ENCODE measurements at places on chromosomes 1 and 21.

DNA sequence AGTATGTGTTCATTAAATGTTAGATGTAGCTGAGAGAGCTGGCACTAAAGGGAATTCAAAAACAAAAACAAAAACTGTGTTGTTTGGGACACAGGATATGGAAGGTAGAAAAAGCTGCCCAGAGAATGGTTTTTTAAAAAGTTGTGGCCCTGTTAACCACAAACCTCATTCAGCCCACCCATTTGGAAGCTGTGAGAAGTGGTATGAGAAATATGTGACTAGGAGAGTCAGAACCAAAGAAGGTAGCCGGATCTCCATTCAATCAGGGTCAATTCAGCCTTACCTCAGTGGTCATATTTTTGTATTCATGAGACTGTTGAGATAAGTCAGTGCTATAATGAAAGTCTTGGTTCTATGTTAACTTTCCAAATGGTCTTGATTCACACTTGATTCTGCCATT is 29.8 kb upstream of the CACYBP start:
- DNase-seq: no peak

DNA sequence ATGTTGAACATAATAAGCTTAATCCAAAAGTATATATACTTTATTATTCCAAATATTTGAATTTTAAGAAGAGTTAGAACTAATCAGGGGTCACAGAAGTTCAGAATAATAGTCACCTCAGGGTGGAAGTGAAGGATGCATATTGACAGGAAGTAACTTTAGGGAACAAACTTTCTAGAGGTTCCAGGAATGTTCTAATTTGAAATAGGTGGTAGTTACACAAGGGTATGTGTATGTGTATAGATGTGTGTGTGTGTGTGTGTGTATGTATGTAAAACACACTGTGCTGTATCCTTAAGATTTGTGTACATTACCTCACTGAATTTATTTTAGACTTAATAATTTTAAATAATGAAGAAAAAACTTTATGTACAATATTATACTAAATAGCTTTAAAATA is 110.4 kb downstream of the ACBD6 start:
- DNase-seq: peak; percentile 11

- DNase-seq: no peak
These were observed 644.2 kb upstream of the PLXNA2 start for GRCh38 chr1:208888376-208888775.

GRCh38 chr1:228043281-228043848 is 36.6 kb downstream of the WNT3A start:
- DNase-seq: no peak

DNA sequence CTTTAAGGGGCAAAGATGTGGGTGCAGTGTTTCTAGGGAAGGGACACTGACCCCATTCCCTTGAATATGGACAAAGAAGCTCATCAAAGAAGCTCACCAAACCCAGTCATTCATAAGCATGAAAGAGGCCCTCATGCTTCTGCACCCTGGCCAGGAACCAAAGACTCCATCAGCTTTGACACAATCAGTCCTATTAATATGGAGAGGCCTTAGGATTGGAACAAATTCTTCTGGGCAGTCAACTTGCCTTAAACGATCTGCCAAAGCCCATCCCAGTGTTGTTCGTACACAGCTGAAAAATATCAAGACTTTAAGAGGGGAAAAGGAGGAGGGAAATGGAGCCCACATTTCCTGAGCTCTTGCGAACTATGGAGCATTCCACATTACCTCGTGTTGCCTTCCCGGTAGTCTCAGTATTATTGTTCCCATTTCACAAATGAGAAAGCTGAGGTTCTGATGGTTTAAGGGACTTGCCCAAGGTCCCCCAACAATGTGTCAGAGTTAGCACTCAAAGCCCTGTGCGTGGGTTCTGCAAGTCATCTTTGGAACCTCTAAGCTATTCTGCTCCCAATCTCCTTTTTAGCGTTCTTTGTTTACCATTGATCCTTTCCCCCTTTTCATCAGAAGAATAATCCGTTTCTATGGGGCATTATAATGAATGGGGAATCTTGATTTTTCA is 161.9 kb downstream of the ZBTB18 start:
- no peak for DNase-seq

DNA sequence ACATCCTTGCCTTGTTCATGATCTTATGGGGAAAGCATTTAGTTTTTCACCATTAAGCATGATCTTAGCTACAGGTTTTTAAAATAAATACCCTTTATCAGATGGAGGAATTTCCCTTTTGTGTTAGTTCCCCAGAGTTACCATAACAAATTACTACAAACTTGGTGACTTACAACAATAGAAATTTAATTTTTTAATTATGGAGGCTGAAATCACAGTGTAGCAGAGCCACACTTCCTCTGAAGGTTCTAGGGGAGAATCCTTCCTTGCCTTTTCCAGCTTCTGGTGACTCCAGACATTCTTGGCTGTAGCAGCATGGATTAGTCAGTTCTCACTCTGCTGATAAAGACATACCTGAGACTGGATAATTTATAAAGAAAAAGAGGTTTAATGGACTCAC is 18.5 kb downstream of the MIGA1 start:
- DNase-seq: no peak

DNA sequence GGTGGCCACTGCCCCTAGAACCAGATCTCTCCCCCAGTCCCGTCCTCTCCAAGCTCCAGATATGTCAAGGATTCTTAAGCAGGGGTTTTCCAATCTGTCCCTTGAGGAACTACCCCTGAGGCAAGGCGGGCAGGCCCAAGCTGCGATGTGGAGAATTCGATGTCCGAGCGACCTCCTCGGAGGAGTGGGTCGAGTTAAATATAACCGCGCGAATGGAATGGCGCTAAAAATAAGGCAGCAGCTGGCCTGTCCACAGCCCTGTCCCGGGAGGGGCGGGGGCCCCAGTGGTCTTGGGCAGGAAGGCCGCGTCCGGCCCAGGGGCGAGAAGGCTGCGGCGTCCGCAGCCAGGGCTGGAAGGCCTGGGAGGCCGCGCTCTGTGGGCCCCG is 5.8 kb upstream of the FOXD3 start:
- no peak for DNase-seq

DNA sequence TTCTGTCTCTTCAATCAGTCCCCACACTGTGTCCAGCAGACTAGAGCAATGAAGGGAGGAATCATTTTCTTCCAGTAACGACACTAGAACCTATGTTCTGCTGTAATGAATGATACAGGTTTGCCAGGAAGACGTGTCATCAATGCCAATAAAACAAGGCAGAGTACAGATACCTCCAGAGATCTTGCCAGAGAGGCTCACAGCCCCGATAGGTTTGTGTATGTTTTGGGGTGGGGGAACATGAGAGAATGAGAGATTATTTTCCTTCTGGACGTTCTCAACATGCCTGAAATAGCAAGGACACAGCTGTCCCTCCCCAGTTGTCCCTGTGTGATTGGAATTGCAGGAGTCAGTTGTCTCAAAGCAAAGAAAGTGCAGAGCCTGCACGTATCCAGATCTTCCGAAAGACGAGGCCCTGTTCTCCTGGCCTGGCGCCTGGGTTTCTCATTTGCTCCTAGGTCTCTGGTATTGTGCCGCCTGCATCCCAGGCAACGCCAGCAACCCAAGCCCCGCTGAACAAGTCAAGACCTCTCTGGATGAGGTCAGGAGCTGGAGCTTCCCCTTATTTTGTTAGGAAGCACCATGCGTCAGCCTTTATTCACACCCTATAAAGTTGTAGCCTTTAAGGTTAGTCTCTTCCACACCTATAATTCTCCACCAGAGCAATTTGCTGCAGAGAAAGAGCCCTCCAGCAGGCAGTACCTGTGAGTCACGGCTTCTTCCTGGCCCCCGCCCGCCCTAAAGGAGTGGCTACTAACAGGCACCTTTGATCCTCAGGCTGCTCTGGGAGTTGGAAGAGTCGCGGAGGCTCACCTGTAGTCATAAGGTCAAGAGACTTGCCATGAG is 130.5 kb downstream of the TOMM20 start:
- no peak for DNase-seq

DNA sequence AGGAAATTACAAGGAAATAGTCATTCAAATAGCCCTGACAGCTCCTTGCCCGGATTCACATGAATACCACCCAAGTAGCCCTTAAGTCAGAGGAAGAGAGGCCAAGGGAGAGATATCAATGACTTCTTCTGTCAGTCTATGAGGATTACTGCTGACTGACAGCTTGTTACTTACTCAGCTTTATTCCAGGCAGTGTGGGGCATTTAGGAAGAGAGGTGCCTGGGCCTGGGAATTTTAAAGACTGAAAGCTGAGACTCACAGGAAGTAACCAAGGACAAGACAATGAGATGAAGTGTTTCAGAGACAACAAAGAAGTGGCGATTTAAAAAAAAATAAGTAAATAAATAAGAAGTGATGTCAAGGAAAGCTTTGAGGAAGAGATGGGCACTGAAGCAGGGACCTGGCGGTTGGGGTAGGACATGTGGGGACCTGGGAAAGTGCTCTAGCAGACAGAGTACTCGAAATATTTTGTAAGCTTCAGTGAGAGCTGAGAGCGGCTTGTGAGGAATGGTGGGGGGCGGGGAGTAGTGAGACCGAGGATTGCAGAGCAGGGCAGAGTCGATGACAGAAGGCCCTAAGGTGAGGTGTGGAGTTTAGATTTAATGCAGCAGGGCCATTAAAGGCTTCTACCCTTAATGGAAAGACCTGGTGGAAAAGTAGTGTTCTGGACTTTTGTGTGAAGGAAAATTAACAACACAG is 58.9 kb downstream of the ST3GAL3 start:
- DNase-seq: no peak

GRCh38 chr1:205770618-205771017 is 4.7 kb downstream of the RAB29 start:
- DNase-seq: no peak

DNA sequence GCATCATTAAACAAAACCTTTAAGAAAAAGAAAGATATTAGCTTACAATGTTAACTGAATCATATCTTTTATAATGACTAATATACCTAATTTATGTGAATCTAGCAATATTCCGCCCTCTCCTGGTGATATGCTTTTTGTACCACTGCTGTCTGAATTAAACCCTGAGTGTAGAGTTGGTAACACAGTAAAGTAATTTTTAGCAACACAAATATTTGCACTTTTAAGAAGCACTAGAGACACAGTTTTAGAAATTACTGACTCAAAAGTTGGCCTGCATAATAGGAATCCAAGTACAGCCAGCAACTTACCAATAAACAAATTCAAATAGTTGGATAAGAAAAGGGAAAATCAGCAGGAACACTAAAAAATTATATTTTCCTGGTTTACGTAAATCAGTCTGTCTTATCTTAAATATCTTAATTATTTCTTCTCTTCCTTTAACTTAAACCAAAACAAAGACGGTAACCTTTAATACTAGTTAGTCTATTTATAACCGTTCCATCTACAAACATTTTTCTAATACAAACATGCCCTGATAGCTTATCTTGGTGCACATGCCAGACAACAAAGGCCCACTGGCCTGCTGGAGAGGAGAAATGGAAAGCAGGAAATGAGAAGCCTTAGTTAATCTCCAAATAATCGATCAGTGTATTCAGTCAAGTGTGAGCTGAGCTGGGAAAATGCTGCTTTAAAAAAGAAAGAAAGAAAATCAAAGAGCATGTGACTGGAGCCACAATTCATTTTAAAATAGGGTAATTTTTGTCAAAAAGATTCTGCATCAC is 246.0 kb downstream of the RERE start:
- no peak for DNase-seq

DNA sequence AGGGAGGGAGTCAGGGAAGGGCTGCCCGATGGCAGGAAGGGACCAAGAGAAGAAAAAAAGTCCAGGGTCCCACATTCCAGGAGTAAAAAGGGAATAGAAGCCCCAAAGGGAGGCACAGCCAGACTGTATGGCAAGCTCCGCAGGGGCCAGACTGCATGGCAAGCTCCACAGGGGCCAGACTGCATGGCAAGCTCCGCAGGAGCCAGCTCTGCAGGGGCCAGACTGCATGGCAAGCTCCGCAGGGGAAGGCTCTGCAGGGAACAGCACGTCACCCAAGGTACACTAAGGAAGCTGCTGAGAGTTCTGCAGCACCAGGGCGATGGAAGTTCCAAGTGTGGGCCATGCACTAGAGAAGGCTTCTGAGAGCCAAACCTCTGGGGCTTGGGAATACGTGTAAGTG is 156.7 kb upstream of the ARHGEF16 start:
- DNase-seq: no peak

DNA sequence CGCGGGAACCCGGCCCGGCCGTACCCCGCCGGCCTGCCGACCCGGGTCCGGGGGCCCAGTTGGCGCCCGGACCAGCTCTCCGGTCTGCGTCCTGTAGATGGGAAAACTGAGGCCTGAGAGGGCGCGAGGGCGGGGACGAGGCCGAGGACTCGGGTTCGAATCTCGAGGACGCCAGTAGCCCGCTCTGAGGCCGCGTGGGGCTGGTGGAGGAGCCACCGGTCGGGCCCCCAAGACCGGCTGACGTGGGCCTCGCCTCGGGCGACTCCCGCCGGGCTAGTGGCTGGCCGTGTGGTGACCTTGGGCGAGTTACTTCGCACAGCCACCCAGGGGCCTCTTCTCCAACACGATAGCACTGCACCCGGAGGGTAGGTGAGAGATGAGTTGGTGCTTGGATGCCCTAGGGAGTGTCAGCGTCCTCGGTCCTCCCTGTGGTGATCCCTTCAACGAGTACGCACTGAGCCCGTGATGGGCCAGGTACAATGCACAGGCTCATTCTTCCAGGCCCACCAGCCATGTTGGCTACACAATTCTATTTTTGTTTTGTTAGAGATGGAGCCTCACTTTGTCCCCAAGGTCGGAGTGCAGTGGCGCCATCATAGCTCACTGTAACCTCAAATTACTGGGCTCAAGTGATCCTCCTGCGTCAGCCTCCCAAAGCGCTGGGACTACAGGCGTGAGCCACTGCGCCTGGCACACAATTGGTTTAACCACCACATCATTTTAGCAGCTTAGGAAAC is 404 bp upstream of the SCMH1 start:
- DNase-seq: no peak
